ENCODE measurements at places on chromosomes 5 and 9. TPM values are rescaled to one million over a fixed set of nuclear protein-coding genes. Genes with fewer than 3 reads are reported as not detected.

Gene LCP2
- 81.2 TPM for total RNA-seq

Gene CCDC107
- 35.8 TPM for total RNA-seq

GRCh38 chr5:85823462-85824426 is 794.0 kb upstream of the COX7C start:
- no peak for DNase-seq

GRCh38 chr5:166324372-166324771 is 1967.1 kb upstream of the WWC1 start:
- no peak for DNase-seq

DNA sequence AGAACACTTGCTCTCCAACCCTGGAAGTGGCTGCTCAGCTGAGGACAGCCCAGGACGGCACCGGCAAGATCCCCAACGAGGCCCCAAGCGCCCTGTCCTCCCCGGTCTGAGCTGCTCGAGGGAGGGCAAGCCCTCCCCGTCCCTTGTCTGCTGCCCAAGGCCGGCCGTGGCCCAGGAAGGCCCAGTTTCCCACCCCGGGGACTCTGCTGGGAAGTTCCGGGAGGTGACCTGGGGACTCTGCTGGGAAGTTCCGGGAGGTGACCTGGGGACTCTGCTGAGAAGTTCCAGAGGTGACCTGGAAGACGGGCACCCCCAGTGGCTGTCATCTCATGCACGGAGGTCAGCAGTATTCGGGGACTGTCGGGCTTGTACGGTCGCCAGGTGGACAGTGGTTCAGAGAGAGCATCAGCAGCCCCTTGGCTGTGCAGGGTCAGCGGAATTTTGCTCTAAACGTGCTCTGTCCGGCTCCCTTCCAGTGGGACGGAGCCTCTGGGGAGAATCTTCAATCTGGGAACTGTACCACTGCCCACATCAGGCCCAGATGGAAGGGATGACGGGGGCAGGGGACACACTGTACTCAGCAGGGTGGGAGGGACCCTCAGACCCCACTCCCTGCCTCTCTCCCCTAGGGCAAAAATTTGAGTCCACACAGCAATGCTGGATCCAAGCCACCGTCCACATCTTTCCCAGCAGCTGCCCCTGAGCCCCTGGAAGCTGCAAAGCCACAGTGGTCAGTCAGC is 7.2 kb downstream of the NACC2 start:
- DNase-seq, result no peak

Gene CAMK4
- 3.8 TPM for total RNA-seq

GRCh38 chr5:173496883-173497255 is 119.6 kb downstream of the BOD1 start:
- DNase-seq, result no peak

DNA sequence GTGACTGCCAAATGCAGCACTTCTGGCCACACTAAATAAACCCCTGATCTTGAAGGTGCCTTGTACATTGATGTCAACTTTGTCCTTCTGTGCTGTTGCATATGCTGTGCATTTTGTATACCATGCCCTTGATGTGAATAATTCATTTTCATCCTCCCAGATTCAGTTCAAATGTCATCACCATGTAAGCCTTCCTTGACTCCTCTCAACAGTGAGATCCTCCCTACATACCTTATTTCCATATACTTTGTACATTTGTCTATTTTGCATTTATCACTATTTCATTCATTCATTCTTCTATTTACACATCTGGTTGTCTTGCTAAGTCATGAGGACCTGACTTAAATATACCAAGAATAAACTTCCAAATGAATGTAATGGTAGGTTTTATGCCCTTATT is 273.2 kb upstream of the EFNA5 start:
- DNase-seq, result no peak

Gene SARDH
- total RNA-seq, result 1.4 TPM

GRCh38 chr9:129415942-129416651 is 204.8 kb downstream of the C9orf50 start:
- DNase-seq, result no peak

Gene SH3RF2
- total RNA-seq, result 3.2 TPM

Gene MAML1
- total RNA-seq, result 12.6 TPM

DNA sequence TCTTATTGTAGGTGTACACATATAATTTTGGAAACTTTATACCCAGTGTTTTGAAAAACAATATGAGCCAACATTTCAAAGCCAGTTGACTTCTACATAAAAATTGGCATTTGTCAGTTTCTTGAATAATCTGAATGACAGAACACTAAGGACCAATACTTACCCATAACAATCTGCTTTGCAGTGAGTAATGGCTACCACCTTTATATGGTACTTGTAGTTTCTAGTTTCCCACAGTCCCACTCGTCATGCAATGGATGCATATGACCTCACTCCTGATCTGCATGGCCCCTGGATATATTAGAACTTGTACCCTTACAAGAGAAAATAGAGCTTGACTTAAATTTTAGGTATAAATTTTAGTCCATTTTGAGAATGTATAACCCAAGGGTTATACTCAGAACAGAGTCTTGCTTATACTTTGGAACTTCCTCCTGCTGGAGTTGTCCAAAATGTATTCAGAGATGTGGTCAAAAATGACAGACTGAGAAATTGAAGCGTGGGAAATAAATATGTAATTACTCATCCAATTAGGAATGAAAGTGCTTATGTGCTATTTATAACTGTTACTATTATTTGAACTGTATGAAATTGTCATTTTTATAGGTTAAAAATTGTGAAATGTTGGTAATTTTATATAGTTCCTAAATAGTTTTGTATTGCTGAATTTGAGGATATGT is 19.5 kb downstream of the XRCC4 start:
- no peak for DNase-seq

DNA sequence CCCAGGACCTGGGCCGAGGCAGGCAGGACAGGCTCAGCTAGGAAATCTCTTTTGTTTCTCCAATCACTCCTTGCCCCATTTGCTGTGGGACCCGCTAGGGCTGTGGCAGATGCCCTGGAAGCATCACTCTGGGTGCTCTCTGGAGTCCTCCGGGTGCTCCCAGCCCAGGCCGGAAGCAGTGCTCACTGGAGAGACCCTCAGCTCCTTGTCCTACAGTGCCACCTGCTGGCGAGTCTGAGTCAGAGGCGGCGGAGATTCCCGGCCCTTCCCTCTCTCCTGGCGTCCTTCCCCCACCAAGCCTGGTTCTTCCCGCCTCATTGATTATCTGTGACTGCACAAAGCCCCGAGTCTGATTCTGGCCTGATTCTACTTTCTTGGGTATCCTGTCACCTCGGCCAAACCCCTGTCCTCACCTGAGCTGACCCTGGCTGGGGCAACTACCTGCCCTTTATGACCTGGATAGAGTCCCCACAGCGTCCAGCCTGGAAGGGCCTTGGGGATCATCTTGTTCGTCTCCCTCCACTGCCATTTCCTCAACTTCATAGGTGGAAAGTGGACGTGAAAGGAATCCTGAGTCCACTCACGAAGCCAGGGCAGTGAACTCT is 7.3 kb upstream of the BARHL1 start:
- DNase-seq, result no peak

Gene CCNJL
- 0.44 TPM for total RNA-seq

DNA sequence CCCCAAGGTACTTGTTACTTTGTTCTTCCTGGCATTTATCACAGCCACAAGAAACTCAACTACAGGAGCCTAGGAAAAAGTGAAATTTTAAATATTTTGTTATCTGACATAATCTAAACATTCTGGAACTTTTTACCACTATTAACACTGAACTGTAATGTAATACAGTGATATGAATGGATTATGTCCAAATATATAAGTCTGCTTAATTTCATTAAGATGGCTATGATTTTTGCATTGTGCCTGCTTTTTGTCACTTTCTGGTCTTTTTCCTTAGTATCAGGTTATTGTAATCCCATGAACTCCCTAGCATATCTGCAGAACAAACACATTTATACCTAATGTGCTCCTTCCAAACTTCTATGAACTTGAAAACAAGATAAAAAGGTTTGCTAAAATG is 35.8 kb downstream of the PJA2 start:
- no peak for DNase-seq

Gene TENT4A
- 36.2 TPM for total RNA-seq

DNA sequence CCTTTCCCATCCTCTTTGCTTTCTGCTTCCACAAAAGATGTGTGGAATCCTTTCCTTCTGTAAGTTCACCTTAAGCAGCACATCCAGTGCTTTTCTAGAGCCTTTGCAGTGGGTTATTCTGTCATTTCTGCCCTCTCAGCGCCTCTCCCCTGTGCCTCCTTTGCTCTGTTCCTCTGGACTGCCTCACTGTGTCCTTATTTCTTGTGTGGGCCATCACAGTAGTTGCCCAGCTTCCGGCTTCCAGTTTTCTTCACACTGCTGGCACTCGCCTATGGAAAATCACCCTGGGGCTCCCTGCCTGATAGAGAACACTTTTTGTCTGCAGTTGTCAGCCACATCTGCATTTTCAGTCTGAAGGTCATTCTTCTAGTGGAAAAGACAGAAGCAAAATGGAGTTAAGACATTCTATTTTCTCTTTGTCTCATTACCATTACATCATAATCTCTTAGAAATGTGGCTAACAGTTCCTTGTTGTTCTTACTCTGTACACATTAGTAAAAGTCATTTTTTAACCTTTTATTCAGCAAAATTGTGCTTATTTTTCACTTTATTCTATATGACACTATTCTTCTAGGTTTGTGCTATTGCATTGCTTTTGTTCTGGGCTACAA is 64.1 kb upstream of the ZNF608 start:
- no peak for DNase-seq
